ENCODE measurements at places on chromosomes 7 and 10.
A peak's percentile ranks its signal among the peaks of the same experiment; 100 is the strongest.

DNA sequence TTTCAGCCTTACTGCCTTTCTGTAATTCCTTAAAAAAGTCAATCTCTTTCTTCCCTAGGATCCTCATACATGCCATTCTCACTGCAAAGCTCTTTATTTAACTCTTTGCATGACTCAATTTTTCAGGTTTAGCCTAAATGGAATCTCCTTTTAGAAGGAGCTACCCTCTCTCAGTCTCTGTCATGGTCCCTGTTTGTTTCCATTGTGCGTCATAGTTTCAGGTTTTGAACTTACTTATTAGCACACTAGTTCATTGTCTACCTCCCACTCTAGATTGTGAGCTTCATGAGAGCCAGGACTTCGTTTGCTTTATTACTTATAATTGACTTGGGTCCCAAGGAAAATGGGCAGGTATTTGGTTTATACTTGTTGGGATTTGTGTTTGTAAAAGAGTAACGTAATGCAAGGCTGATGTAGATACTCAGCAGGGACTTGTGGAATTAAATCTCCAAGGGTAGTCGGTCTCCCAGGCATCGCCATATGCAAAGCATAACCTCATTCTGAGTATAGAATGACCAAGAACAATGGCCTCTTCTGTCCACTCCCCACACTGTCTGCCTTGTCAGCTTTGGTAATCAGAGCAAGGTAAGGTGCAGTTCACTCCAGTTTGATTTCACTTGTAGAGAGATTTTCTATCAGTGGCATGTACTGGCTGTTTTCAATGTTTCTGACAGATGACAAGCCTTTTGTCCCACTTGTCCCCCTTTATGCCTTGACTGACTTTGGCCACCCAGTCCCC, 252.0 kb downstream of the SORCS3 start:
- no peak for DNase-seq

GRCh38 chr7:68492359-68492690, 1106.0 kb upstream of the AUTS2 start:
- no peak for DNase-seq

DNA sequence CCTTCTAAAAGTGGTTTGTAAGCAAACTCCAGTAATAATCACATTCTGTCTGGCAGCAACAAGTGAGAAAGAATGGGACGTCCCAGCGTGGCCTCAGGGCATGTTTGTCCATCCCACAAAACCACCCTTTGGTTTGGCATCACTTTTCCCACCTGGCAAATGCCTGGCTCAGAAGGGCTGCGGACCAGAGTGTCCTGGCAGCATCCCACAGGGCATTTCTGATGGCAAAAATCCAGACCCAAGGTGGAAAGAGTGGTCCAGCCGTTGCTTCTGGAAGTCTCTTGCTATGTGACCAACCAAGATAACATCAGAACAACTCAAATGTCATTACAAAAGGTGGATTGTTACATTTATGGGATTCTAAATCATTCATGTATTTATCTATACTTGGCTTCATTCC, 174.4 kb downstream of the CREB5 start:
- DNase-seq, result no peak

DNA sequence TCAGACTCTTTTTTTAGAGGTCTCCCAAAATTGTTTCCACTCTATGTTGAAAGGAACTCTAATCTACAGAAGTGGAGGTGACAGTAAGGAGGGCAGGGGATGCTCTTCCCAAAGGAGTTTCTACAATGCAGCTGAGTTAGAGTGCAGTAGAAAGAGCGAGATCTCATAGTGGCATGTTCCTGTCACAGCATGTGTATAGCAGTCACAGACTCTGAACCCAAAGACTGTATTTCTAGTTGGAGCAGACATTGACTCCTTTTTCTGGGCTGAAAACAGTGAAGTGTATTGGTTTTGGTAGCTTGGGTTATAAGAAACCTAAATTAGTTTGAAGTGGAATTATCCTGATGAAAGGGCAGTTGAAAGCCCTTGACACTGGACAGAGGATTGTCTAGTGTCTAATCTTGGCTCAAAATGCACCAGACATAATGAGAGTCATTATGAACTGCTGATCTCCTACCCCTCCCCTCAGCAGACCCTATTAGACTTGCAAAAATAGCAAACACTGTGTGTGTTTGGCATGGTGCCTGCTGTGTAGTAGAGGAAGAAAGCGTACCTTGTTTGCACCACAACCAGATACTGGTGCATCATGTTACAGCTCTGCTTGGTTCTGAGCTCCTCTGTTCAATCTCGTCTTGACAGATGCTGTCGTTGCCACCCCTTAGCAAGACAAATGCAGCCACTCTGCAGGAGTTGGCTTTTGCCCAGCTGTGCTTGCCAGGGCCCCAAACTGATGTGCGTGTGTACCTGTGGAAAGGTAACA, 336.0 kb downstream of the AUTS2 start:
- peak; percentile 31 for DNase-seq

- no peak for DNase-seq
Observed at GRCh38 chr7:74263399-74264120, 9.4 kb upstream of the RFC2 start.

DNA sequence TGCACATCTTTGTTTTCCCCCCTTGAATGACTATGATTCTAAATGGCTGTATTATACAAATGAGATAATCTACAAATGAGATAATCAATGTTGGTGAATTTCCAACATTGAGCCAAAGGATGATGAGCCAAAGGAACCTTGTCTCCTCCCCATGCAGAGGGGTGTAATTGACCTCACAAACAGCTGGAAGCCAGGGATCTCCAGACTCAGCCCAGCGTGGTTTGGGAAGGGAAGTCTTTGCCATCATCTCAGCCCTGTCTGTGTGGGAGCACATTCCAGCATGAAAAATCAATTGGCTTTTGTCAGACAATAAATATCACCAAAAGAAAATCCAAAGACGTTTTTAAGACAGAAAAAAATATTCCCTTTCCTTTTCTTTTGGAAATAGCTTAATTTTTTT, 271.5 kb upstream of the AOAH start:
- no peak for DNase-seq

DNA sequence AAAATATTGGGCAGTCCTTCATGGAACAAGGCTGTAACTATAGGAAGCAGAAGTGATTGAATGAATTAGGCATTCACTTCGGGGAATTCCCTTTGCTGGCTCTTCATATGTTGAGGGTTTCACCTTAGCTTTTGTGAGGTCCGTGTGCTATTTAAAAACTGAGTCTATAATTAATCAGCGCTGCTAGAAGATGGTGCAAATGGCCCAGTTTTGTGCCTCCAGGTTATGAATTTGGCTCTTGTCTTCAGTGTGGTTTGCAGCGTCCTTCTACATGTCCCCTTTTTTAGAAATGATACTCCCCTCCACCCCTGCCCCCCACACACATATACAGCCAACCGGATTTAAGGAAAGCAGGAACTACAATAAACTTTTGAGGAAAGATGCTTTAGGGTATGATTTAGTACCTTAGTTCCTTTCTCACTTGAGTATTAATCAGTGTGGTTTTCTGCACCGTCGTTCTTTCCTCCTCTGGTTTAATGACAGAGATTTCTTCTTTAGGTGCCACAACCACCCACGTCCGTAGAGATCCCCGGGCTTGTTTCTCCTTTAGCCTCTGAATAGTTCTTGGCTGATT, 110.6 kb upstream of the SAMD8 start:
- DNase-seq, result no peak

DNA sequence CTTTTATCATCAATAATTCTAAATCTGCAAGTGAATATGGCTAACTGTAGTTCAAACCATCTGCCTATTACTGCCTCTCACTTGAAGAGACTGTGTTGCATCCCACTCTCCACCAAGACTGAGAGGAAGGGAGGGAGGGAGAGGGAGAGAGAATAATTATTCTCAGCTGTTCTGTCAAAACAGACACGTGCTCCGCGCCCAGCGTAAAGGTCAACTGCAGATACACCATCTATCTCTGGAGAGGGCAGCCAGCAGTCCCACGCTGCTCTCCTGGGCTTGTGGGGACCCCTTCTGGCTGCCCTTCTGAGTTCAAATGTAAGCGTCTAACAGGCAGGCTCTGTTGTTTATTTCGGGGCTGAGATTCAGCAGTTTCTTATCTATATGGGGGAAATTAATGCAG, 625.5 kb upstream of the GALNT17 start:
- peak; percentile 24 for DNase-seq

- no peak for DNase-seq
Observed at GRCh38 chr10:77844713-77845445, 81.7 kb downstream of the DLG5 start.

GRCh38 chr7:126727930-126728391, 524.8 kb downstream of the GRM8 start:
- no peak for DNase-seq

DNA sequence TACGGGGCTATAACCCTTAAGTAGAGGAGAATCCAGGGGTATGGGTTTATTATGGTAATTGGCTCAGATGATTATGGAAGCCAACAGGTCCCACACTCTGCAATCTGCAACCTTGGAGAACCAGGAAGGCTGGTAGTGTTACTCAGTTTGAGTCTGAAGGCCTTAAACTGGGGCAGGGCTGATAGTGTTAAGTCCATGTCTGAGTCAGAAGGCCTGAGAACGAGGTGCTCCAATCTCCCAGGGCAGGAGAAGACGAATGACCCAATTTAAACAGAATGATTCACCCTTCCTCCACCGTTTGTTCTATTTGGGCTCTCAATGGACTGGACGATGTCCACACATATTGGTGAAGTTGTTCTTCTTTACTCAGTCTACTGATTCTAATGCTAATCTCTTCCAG, 244.5 kb upstream of the PTER start:
- no peak for DNase-seq

Data from HEK293T (cell line).